Camera-type eye (tissue), 1 donor: ENCODE measurements at places on chromosomes 3 and 15. TPM values are rescaled to one million over a fixed set of nuclear protein-coding genes. Genes with fewer than 3 reads are reported as not detected.

The MESP1 gene
- 1.2 TPM for total RNA-seq

The CORO2B gene
- total RNA-seq, result 43.0 TPM

The ITIH3 gene
- 0.66 TPM for total RNA-seq

The TMEM207 gene
- total RNA-seq, result not detected

The LMOD3 gene
- 7.1 TPM for total RNA-seq

The FANCD2 gene
- total RNA-seq, result 11.7 TPM

The ADGRG7 gene
- 0.22 TPM for total RNA-seq

The HEMK1 gene
- 25.3 TPM for total RNA-seq

The LMAN1L gene
- total RNA-seq, result 3.0 TPM

The ZNF80 gene
- total RNA-seq, result not detected

The IL17RC gene
- 28.1 TPM for total RNA-seq

The IGSF10 gene
- total RNA-seq, result 36.2 TPM

The PRR20G gene
- total RNA-seq, result not detected

The CCR5 gene
- total RNA-seq, result 0.11 TPM

The SEMA3B gene
- 107 TPM for total RNA-seq
